GM12891 (cell line): ENCODE measurements at places on chromosomes 2 and 18.
A peak's percentile ranks its signal among the peaks of the same experiment; 100 is the strongest.

DNA sequence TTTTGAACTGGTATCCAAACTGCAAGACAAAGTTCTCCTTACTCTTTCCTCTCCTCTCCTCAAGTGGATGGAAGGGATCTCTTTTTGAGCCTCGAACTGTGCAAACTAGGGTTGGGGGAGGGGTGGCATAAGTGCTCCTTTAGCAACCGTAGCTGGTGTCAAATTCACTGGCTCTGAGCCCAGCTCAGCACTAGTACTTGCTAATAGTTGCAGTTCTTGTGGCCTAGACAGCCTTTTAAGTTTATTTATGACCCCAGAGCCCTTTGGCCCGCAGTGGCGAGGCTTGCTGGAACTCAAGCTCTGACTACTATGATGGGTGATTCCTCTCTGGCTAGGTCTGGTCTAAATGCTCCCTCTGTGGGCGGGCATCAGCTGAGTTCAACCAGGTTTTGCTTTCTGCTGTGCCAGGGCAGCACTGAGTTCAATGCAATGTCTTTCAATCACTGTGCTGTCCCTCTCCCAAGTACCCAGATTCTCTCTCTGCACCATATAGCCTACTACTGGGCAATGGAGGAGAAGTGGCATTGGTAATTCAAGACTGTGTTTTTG is 528.4 kb upstream of the SYT4 start:
- DNase-seq, result no peak

GRCh38 chr18:14947482-14948162 is 199.7 kb downstream of the ANKRD30B start:
- no peak for DNase-seq

- no peak for DNase-seq
These were observed 51.5 kb downstream of the L3MBTL4 start for GRCh38 chr18:6363216-6363615.

DNA sequence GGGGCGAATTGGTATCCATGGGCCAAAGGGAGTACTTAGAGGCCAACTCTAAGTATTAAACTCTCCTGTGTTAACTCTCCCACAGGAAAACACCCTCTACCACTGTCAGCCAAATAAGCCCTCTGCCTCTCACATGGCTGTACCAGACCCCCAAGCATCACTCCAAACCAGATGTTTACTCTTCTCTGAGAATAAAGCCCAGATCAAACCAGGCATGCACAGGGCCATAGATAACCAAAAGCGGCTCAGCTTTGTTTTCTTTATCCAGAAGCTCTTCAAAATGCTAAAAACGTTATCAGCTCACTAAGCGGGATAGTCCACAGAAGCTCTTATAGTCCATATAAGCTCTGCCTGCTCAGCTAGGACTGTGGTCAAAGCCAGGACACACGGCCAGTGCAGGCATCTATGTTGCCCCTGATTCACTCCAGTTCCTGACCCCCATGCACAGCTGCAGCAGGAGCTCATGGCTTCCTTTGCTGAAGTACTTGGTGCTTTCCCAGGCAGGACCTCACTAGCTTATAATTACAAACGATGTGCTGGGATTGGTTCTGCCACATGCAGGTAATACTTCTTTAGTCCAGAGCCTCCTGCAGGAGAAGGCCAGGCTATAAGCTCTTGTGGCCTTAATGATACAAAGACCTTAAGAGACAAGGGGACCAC is 21.0 kb upstream of the SEMA4C start:
- no peak for DNase-seq

GRCh38 chr18:5983488-5983887 is 88.2 kb upstream of the TMEM200C start:
- DNase-seq, result no peak

- DNase-seq, result peak; percentile 20
These were observed 9.3 kb upstream of the NEU4 start for GRCh38 chr2:241799522-241800197.
